A172 (cell line): ENCODE measurements at places on chromosomes 12 and 14. TPM values are rescaled to one million over a fixed set of nuclear protein-coding genes. Genes with fewer than 3 reads are reported as not detected.

DNA sequence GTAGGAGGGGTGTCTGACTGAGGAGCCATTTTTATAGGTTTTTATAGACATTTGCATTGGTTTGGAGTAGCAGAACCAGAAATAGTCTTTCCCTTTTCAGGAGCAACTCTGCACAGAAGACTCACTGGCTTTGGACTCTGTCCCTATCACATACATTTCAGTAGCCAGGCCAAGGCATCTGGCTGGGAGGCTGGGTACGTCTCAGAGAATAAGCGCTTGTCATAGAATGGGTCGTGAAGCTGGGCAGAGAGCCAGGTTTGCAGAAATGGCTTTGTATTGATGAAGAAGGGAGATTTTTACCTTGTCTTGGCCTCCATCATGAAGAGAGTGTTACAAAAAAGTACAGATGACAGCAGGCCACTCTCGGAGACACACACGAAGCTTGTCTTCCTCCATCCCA is 98.6 kb downstream of the CACNA1C start:
- no peak for DNase-seq

DNA sequence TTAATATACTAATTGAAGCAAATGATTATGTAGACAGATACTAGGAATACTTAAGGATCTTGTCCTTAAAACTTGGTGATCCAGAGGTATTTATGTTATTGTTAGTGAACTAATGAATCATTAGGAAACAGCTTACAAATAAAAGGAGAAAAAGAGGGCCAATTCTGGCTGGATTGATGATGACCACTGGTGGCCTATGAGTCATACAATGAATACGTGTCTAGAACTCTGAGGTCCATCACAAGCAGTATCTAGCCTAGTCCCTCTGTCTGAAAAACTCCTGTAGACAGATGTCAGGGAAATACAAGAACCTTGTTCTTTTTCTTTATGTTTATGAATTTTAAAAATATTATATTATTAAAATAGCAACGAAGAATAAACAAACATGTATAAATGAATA is 51.7 kb upstream of the RTL1 start:
- DNase-seq = no peak

DNA sequence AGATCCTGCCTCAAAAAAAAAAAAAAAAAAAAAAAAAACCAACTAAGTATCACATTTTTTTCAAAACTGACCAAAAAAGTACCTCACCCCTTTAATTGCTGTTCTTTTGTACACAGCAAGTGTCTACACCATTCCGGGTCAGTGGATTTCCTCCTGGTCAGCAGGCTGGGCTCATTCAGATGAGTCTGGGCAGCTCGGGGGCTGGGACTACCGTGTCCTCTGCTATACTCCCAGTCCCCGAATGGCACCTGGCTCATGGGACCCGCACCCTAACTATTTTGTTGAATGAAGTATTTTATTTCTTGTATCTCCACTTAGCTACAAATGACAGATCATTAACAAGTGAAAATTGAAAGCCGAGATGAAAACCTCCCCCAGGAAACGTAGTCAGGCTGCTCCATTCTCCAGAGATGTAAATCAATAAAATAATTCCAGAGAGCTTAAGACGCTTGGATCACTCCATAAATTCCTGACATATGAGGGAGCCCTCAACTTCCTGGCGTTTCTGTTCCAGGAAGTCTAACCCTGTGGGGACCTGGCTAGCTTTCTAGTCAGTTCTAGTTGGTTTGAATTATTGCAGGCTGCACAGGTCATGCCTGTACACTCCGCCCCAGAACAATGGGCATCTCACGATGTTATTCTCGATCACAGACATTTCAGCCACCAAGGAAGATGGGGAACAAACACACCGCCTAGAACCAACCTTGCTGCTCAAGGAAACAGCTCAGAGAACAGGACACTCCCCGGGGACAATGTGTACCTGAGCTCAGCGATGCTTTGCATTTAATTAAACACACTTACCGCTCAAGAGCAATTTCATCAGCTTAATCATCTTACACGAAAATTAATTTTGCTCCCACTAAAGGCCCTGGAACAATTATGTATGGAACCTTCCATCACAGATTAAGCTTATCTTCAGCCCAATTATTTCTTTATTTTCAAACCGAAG is 76.3 kb downstream of the RIMBP2 start:
- DNase-seq = peak; percentile 27

Gene KLHL33
- total RNA-seq = not detected in 2 replicates

Gene GALNT8
- not detected in 2 replicates for total RNA-seq
